ENCODE measurements at places on chromosomes 4 and X.

- H3K27ac ChIP-seq: no peak overlapping the region
- H3K4me3 ChIP-seq: no peak overlapping the region
- H3K36me3 ChIP-seq: no peaks in the 10 kb centered on the region
- no peak for ATAC-seq
- no peaks in the 10 kb centered on the region for H3K4me1 ChIP-seq
Measured at GRCh38 chr4:8896071-8896470, 24.4 kb upstream of the HMX1 start.

GRCh38 chr4:182697094-182697493 is 220.1 kb downstream of the DCTD start:
- H3K4me3 ChIP-seq: no peak overlapping the region
- H3K27ac ChIP-seq: no peak overlapping the region
- no peaks in the 10 kb centered on the region for H3K4me1 ChIP-seq

DNA sequence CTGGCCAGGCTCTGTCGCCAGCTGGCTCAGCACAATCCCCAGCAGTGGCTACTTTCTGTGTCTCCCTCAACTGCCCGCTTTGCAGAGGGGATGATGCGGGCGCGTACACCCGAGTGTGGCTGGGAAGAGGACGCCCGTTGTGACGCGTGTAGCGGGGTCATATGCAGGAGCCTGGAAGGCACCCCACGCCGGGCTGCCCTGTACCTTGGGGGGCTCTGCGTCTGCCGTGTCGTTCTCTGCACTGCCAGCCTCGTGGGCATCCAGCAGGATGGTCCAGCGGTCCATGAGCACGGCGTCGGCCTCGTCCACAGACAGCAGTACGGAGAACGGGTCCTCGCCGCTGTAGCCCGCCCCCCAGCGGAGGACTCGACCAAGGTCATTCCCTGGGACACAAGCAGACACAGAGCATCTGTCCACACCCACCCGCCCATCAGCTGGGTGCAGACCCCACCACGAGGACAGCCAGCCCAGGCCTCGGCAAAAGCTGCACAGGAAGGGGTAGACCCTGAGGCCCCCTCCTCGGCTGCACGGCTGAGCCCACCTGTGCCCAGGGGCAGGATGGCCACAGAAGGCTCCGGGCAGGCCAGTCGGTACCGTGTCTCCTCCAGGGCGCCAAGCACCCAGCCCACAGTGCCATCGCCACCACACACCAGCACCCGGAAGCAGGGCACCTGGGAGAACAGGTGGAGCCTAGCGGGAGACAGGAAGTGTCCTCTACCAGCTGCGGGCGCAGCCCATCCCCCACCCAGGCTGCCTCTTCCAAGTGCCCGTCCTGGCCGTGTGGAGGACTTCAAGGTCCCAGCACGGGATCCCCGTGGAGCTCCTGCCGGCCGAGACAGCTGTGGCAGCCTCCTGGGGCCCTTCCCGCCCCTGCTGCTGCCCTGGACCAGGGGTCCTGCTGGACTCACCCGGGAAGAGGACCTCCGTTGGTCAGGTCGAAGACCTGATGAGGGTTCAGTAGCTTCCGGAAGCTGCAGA is 10.8 kb downstream of the DGKQ start:
- H3K4me1 ChIP-seq: no peaks in the 10 kb centered on the region
- no peak overlapping the region for H3K4me3 ChIP-seq
- no peaks in the 10 kb centered on the region for H3K36me3 ChIP-seq

GRCh38 chr4:108337923-108338322 is 169.2 kb upstream of the LEF1 start:
- peaks cover 8% of the 10 kb centered on the region for H3K4me1 ChIP-seq
- H3K27me3 ChIP-seq: no peaks in the 10 kb centered on the region
- no peaks in the 10 kb centered on the region for H3K36me3 ChIP-seq
- ATAC-seq: no peak
- no peak overlapping the region for H3K4me3 ChIP-seq

GRCh38 chr4:1356181-1356998 is 9.4 kb downstream of the UVSSA start:
- ATAC-seq: no peak
- no peaks in the 10 kb centered on the region for H3K27me3 ChIP-seq
- H3K4me1 ChIP-seq: peaks cover 5% of the 10 kb centered on the region
- H3K4me3 ChIP-seq: no peak overlapping the region

- ATAC-seq: no peak
- H3K27me3 ChIP-seq: no peaks in the 10 kb centered on the region
- H3K36me3 ChIP-seq: no peaks in the 10 kb centered on the region
- no peak overlapping the region for H3K27ac ChIP-seq
Measured at GRCh38 chrX:84248226-84248625, 60.2 kb upstream of the RPS6KA6 start.

DNA sequence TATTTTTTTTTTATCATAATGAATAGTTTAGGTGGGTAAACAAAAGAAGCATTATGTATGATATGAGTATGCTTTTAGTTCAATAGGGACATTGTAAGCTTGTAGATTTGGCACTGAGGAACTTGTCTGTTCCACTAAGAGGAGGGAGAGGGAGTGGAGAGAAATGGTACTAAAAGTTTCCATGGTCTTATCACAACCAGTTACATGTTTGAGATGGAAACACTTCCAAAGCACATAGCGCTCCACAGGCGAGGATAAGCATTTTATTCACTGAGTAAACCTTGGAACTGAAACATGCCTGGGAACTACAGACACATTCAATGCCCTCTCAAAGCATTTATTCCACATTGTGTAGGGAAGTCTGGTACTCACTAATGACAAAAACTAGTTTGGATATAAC is 15.5 kb downstream of the MYOZ2 start:
- no peaks in the 10 kb centered on the region for H3K36me3 ChIP-seq
- H3K27ac ChIP-seq: no peak overlapping the region
- no peaks in the 10 kb centered on the region for H3K4me1 ChIP-seq
- ATAC-seq: no peak
- no peak overlapping the region for H3K4me3 ChIP-seq

GRCh38 chr4:139711461-139711860 is 45.8 kb downstream of the MGST2 start:
- no peaks in the 10 kb centered on the region for H3K36me3 ChIP-seq
- no peaks in the 10 kb centered on the region for H3K4me1 ChIP-seq
- no peaks in the 10 kb centered on the region for H3K27me3 ChIP-seq
- H3K4me3 ChIP-seq: no peak overlapping the region

- no peaks in the 10 kb centered on the region for H3K4me1 ChIP-seq
- ATAC-seq: no peak
- H3K27me3 ChIP-seq: peaks cover 11% of the 10 kb centered on the region
- no peak overlapping the region for H3K4me3 ChIP-seq
Measured at GRCh38 chr4:55247521-55247920, 98.5 kb upstream of the SRD5A3 start.

DNA sequence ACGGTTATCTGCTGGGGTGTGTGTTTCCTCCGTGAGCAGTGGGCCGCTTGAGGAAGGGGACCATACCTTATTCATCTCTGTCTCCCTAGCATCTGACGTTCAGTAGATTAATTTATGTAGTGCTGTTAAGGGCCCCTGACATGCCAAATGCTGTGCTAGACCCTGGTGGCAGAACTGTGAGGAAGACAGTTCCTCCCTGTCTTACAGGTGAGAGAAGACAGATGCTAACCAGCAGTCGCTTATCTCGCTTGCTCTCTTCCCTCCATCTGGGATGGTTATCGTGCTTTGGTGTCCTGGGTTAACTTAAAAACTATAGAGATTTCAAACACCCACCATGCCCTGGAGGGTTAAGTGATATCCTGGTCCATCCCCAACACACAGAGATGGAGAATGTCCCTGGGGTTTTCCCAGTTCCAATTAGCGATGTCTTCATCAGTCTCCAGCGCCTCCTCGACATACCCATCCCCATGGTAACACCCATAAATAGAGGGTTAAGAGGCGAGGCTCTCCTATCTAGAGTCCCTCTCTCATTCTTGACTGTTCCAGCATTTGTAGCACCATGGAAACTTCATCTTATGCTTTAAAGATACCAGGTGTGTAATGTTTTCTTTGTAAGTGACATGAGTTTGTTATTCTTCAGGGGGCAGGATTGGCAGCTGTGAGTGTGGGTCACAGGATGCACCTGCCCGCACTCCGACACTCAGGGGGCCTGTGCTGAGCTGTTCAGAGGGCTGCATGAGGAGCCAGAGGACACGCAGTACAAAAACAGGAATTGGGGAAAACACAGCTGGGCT is 135.2 kb downstream of the STK32B start:
- H3K27ac ChIP-seq: no peak overlapping the region
- no peaks in the 10 kb centered on the region for H3K36me3 ChIP-seq
- no peak overlapping the region for H3K4me3 ChIP-seq
- H3K27me3 ChIP-seq: peaks cover 14% of the 10 kb centered on the region
- H3K4me1 ChIP-seq: no peaks in the 10 kb centered on the region

DNA sequence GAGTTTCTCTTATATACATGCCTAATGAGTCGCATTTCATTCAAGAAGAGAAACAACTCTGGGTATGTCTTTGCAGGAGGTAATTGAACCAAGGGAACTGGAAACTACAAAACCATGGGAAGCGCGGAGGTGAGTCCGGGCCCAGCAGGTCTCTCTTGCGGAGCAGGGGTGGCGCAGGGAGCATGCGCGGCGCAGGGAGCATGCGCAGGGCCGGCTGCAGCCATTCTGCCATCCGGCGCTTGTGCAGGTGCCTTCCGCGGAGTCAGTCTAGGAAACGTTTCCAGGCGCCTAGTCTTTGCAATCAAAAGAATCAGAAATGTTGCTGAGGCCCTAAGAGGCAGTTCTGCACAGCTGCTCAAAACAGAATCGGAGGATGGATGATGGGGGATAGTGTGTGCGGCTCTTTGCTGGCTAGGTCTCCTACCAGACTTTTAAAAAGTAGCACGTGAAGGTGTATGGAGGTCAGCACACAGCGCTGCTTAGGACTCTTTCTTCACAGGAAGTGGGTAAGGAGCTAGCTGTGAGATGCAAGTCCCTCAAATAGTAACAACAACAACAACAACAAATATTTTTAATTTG is 433.8 kb upstream of the FAT1 start:
- no peak for ATAC-seq
- no peaks in the 10 kb centered on the region for H3K36me3 ChIP-seq
- H3K4me1 ChIP-seq: no peaks in the 10 kb centered on the region
- no peak overlapping the region for H3K27ac ChIP-seq

DNA sequence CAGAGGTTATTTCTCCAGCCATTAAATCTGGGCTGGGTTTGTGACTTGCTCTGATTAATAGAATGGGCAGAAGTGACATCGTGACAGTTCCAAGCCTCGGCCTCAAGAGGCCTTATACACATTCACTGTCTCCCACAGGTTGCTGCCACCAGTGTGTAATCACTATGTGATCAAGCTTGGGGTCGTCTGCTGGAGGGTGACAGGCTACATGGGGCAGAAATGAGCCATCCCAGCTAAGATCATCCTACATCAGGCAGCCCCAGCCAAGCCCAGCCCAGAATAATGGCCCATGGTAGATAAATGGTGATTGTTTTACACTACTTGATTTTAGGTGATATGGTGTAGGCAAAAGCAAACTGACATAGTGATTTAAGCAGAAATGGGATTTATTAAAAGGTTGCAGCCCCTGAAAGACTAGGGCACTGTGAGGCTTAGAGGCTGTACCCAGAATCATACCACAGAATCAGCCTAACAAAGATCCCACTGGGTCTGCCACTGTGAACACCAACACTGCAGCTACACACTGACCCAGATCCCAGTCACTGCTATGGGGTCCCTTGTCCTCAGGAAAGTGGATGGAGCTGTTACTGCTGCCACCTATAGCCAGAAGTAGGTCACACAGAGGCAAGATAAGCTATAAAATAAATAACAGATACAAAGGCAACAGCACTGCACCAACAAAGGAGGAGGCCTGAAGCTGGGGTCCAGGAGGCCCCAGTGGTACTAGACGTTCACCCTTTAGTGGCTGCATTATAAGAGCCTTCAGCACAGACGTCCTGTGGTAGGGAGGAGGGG is 159.6 kb upstream of the RBPJ start:
- no peaks in the 10 kb centered on the region for H3K27me3 ChIP-seq
- peak overlapping the region; percentile 41 for H3K27ac ChIP-seq
- peaks cover 11% of the 10 kb centered on the region for H3K4me1 ChIP-seq
- peak; percentile 37 for ATAC-seq
- H3K36me3 ChIP-seq: no peaks in the 10 kb centered on the region

GRCh38 chr4:101596781-101597552 is 193.6 kb upstream of the BANK1 start:
- H3K27ac ChIP-seq: no peak overlapping the region
- no peaks in the 10 kb centered on the region for H3K27me3 ChIP-seq
- H3K4me3 ChIP-seq: no peak overlapping the region
- ATAC-seq: peak; percentile 51
- H3K4me1 ChIP-seq: peaks cover 3% of the 10 kb centered on the region

GRCh38 chrX:130125091-130125874 is 15.0 kb upstream of the ELF4 start:
- H3K36me3 ChIP-seq: peaks cover 30% of the 10 kb centered on the region
- no peaks in the 10 kb centered on the region for H3K4me1 ChIP-seq
- ATAC-seq: no peak
- H3K27me3 ChIP-seq: no peaks in the 10 kb centered on the region
- no peak overlapping the region for H3K4me3 ChIP-seq
- H3K27ac ChIP-seq: no peak overlapping the region

- H3K36me3 ChIP-seq: peaks cover 57% of the 10 kb centered on the region
- no peaks in the 10 kb centered on the region for H3K27me3 ChIP-seq
- peaks cover 14% of the 10 kb centered on the region for H3K4me1 ChIP-seq
Measured at GRCh38 chrX:47245156-47245555, 12.3 kb downstream of the USP11 start.

DNA sequence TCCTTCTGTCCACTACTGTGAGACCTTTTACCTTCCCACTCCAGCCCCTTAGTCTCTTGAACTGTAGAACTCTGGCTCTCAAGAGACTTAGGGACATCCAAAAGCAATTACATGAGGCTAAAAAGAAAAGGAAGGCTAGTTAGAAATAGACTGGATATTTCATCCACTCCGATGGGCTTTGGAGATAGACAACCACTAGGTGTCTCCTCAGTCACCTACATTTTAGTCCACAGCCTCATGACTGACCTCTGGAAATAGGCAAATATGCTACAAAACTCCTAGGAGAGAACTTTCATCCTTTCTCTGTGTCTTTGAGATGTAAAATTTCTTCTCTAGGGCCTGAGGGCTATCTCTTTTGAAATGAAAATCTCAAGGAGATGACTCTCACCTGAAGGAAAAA is 45.1 kb upstream of the LAMP2 start:
- no peak for ATAC-seq
- H3K27me3 ChIP-seq: no peaks in the 10 kb centered on the region
- no peak overlapping the region for H3K27ac ChIP-seq
- no peak overlapping the region for H3K4me3 ChIP-seq
- H3K36me3 ChIP-seq: no peaks in the 10 kb centered on the region
- H3K4me1 ChIP-seq: no peaks in the 10 kb centered on the region

- no peak overlapping the region for H3K4me3 ChIP-seq
- peaks cover 5% of the 10 kb centered on the region for H3K27me3 ChIP-seq
- H3K27ac ChIP-seq: no peak overlapping the region
- H3K36me3 ChIP-seq: no peaks in the 10 kb centered on the region
- ATAC-seq: no peak
- H3K4me1 ChIP-seq: no peaks in the 10 kb centered on the region
Measured at GRCh38 chr4:1399508-1400190, 6.6 kb downstream of the NKX1-1 start.
